ENCODE measurements at places on chromosomes 13 and 19.

- DNase-seq, result no peak
Observed at GRCh38 chr19:7337380-7338194, 11.2 kb upstream of the ARHGEF18 start.

DNA sequence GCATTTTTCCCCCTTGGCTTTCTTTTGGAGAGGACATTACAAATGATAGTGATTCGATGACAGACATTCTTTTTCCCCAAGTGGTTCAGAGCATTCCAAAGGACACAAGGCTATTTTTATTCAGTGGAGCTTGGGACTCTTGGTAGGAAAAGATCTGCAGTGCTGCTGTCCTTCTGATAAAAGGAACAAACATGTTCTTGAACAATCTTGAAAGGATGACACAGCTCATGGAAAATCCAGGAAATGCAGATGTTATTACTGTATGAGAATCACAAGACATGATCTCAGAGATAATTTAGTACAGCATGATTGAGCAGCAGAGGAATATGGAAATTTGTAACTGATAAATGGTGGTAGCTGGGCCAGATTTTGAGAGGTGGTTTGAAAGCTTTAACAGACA, 96.2 kb upstream of the RFC3 start:
- DNase-seq, result no peak

- no peak for DNase-seq
Observed at GRCh38 chr13:43132911-43133310, 109.5 kb downstream of the DNAJC15 start.

GRCh38 chr13:44576351-44577235, 463 bp upstream of the TSC22D1 start:
- DNase-seq, result no peak

DNA sequence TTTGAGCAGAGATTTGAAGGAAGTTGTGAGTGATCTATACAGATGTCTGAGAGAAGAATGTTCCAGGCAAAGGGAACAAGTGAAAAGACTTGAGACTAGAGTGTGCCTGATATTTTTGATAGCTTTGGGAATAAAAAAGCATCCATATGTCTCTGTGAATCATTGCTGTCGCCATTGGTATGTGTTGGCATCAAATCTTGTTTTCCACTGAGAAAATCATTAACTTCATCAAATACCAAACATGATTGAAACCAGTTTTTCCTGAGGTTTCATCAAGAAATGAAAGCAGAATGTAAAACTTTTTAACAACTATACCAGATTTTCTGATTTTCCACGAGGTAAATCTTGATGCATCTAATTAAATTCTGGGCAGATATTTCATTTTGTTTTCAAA, 862.6 kb downstream of the DIAPH3 start:
- DNase-seq, result no peak

- DNase-seq, result peak; percentile 30
Observed at GRCh38 chr19:45863840-45864628, at the start of gene FOXA3. Gene FOXA3, plus strand, starts transcription at chr19:45864326. Its CDS starts 131 bp downstream, at chr19:45864457.

DNA sequence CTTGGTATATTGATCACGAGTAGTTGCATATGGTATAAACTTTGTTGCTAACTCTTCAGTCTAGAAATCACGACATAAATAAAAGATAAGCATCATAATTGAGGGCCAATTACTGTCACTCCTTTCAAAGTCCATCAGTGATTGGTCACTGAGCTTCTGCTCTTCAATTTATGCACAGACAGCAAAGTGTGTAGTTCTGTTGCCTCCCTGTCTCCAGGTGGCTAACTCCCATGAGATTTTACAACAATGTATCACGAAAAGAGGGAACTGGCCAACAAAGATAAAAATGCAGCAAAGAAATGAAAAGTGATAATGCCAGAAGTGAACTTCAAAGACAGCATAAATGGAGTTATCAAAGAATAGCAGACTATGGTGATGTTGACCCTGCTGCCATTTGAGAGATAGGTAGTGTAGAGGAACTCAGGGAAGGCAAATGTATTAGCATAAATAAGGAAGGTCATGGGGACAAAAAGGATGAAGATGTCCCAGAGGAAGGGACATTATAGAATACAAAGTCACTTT, 12.7 kb upstream of the TNFSF14 start:
- DNase-seq, result no peak

DNA sequence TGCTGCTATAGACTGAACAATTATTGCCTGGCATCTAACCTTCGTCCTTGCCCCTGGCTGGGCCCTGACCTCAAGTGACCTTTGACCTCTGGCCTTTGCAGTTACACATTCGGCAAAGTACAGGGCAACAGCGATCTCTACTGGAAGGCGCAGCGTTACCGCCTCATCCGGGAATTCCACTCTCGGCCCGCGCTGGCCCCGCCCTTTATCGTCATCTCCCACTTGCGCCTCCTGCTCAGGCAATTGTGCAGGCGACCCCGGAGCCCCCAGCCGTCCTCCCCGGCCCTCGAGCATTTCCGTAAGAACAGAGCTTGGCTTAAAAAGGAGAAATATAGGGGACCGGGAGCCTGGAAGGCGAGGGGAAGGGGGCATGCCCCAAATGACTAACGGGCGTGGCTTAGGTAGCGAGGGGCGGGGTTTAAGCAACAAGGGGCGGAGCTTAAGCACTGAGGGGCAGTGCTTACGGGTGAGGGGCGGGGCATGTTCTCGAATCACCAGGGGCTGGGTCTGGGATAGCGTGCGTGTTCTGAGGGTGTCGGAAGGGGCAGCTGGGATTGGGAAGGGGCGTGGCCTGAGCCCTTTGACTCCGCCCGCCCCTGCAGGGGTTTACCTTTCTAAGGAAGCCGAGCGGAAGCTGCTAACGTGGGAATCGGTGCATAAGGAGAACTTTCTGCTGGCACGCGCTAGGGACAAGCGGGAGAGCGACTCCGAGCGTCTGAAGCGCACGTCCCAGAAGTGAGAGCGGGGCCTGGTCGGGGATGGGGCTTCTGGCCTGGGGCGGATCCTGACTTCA, 52.7 kb downstream of the TRPM4 start:
- no peak for DNase-seq

GRCh38 chr13:25683662-25684370, 312.0 kb downstream of the ATP8A2 start:
- DNase-seq, result no peak

DNA sequence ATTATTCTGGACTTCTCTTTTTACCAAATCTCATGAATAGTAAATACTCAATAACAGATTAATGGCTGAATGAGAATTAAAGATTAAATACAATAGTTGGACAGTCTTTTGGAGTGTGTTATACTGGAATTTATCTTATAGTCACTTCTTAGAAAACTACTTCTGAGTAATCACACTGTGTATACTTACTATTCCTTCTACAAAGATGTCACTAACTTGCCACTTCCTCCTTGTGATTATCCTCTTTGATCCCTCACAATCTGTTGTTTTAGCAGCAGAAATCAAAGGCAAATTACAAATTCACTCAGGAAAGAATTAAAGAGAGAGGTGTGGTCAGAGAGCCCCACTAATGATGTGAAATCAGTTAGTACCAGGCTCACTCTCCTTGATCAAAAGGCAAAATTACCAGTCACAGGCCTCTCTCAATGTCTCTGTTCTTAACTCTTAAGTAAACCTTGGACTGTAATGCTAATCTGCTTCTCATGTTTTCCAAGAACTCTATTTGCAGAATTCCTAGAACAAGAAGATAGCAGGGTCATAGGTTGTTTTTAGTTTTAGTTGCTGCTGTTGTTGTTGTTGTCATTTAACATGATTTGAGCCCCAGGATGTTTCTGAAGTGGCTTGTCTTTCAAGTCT, 37.3 kb upstream of the FNDC3A start:
- no peak for DNase-seq

DNA sequence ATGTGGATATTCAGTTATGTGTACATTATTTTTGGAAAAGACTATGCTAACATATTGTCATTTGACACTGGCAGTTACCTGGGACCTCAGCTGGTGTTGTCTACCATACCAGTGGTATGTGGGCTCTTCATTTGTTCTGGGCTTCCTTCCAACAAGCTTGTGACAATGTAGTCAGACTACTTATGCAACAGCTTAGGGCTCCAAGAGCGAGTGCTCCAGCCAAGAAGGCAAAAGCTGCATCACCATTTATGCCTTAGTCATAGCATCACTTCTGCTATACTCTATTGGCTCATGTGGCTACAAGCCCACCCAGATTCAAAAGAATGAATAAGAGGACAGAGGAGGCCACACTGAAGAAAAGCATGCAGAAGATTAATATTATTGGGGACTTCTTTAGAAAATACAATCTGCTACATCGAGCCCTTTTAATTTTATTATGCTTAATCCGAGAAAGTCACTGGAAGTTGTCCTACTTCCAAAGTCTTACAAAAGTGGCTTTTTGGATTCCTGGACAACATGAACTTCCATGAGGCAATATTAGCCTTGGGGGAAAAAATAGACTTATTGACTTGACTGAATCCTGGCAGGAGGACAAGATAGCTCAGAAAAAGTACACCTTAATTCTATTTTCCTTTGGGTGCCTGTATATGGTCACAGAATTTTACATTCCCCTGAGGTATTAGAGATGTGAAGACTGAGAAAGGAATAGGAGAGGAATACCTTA, 529.4 kb upstream of the HTR2A start:
- DNase-seq, result no peak

DNA sequence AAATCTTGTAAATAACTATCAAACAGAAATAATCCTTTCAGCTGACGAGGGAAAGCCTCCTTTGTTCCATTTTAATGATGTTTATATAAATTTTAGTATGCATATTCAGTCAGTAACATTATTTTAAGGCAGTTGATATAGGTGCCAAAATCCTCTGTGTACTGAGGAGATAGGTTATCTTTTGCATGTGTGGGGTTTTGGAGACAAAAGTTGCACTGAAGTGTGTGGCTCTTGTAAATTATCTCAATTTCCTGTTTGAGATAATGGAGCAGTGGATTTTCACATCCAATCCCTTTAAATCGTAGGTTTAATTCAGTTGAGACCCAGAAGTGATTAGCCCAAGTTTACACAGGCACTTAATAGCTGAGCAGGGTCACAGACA, 106.6 kb downstream of the RGCC start:
- no peak for DNase-seq

GRCh38 chr13:97200081-97200942, 21.8 kb upstream of the MBNL2 start:
- no peak for DNase-seq

DNA sequence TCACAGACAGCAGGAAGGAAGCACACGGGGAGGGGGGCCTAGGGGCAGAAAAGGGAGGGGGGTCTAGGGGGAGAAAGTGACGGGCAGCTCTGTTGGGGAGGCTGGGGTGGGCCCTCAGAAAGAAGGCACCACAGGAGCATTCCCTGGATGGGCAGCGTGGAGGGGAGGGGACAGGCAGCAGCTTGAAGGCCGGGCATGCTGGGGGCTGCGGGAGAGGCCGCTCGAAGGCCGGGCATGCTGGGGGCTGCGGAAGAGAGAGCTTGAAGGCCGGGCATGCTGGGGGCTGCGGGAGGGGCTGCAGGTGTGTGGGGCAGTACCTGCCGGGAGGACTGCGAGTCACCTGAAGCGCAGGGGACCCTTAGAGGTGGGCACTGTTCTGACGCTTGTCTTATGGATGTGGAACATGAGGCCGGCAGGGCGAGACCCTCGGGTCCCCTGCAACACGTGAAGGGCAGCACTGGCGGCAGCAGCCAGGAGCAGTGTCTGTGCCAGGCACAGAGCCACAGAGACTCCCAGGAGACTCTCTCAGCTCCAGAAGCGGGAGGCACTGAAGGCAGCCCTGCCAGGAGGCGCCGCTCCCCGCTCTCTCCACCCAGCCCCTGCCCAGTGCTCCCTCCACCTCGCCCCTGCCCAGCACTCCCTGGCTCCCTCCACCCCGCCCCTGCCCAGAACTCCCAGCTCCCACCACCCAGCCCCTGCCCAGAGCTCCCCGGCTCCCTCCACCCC, 13.3 kb downstream of the ZNF787 start:
- DNase-seq, result no peak

DNA sequence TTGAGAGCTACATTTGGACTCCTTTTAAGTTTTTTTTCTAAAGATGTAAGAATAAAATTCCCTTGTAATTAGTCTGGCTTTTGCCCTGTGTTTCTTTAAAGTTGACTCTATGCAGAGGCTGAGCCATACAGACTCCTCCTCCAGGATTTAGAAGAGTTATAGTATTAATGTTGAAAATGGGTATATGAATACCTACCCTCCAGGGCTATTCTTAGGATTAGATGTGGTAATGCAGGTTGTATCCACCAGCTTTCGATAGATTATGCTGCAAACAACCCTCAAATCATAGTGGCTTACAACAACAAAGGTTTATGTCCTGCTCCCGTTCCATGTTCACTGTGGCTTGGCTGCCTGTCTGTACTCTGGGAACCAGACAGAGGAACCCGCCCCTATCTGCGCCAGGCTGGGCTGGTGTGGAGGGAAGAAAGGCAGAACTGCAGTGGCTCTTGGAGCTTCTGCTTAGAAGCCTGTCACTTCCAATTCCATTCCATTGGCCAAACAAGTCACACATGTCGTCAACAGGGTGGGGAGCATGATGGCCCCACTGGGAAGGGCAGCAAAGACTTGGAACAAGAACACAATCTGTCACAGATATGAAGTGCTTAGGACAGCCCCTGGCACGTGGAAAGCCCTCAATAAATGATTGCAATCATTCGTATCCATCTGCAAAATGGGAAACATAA, 290.8 kb downstream of the FOXO1 start:
- DNase-seq, result no peak

DNA sequence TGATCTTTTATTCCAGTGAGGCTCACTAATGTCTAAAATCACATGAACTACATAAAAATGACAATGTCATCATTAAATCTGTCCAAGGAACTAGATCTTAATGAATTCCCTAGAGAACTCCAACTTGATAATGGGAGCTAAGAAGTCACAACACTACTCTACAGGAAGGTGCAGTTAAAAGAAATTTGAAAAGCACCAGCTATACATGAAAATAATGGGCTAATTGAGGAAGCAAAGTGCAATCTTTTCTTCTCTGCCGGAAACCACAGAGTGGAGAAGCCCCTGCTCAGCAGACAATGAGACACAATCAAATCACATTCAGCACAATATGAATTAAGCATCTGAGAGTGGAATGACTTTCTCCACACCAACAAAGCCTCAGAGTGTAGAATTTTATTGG, 261.7 kb downstream of the LHFPL6 start:
- no peak for DNase-seq

DNA sequence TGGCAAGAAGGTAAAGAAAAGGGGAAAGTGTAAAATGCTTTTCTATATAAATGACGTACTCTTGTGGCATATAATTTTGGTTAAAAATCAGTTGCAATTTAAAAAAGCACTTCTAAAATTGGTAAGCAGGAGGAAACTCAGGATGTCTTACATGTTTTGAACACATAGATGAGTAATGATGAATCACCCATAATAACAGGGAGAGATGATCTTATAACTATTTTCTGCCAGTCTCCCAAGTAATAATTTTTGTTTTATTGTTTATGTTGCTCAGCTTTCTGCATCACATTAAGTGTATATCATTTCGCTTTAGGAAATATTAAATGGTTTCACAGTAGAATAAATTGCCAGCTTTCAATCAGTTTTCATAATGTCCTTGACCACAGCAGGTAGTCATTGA, 1430.7 kb upstream of the PCDH20 start:
- DNase-seq, result no peak

DNA sequence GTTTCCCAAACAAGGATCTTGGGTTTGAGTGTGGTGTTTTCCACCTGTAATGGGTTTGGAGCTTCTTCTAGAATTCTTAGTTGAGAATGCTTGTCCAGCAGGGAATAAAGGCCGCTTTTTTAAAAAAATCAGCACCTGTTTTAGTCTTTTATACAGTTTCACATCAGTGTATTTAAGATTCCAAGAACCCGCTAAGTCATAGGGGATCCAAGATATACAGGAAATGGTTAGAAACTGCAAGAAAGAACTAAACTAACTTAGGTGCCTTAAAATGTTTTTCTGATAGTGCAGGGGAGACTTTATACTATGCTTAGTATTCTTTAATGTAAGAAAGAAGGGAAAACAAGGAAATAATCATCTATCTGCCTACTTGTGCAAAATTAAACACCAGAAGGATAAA, 74.7 kb downstream of the C13orf42 start:
- no peak for DNase-seq

GRCh38 chr13:107217251-107217650, 649.3 kb upstream of the ARGLU1 start:
- no peak for DNase-seq
